Spleen (tissue), 13 donors: ENCODE measurements at places on chromosomes 16 and 17. TPM values are rescaled to one million over a fixed set of nuclear protein-coding genes. Genes with fewer than 3 reads are reported as not detected.

The SLC35G6 gene
- total RNA-seq = not detected

The PRRT2 gene
- total RNA-seq = 1.6 TPM

The XAF1 gene
- total RNA-seq = 69.0 TPM

The OR3A3 gene
- not detected for total RNA-seq

The PPP1R27 gene
- total RNA-seq = not detected

The FNDC8 gene
- total RNA-seq = not detected

The SRP68 gene
- 56.1 TPM for total RNA-seq

The PSMD12 gene
- total RNA-seq = 46.4 TPM

The ZP2 gene
- total RNA-seq = not detected

The CX3CL1 gene
- total RNA-seq = 1.2 TPM

DNA sequence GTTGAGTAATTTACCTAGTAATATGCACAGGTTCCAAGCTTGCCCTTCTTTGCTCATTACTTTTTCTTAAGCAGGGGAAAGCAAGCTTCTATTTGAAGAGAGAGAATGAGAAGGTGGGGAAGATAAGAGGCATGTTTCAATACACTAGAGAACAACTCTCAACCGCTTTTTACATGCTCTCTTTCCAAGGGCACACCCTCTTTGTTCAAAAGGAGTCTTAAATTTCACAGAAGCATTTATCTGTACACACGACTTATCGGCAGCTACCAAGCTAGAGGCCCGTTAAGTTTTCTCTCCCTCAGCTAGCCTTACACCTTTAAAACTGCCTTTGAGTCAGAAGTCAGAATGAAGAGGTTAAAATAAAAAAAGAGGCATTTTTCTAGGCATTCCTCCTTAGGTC is 79.6 kb downstream of the STH start:
- no peak overlapping the region for H3K27ac ChIP-seq
- H3K27me3 ChIP-seq = no peaks in the 10 kb centered on the region
- no peak for DNase-seq
- no peak overlapping the region for H3K4me3 ChIP-seq

DNA sequence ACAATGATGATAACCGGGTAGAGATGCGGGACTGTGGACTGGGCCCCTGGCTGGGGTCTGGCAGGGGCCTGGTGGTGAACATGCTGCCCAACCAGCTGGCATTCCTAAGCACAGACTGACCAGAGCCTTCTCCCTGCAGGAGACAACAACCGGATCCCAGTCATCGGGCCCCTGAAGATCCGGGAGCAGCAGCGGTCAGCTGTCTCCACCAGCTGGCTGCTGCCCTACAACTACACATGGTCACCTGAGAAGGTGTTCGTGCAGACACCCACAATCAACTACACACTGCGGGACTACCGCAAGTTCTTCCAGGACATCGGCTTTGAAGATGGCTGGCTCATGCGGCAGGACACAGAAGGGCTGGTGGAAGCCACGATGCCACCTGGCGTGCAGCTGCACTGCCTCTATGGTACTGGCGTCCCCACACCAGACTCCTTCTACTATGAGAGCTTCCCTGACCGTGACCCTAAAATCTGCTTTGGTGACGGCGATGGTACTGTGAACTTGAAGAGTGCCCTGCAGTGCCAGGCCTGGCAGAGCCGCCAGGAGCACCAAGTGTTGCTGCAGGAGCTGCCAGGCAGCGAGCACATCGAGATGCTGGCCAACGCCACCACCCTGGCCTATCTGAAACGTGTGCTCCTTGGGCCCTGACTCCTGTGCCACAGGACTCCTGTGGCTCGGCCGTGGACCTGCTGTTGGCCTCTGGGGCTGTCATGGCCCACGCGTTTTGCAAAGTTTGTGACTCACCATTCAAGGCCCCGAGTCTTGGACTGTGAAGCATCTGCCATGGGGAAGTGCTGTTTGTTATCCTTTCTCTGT is 5.1 kb upstream of the SLC7A6 start:
- peaks cover 43% of the 10 kb centered on the region for H3K4me1 ChIP-seq
- H3K4me3 ChIP-seq = no peak overlapping the region
- no peak for DNase-seq
- H3K27me3 ChIP-seq = no peaks in the 10 kb centered on the region

GRCh38 chr17:70168044-70168976 is 1.0 kb upstream of the KCNJ2 start:
- peak overlapping the region; percentile 55 for H3K4me3 ChIP-seq
- no peaks in the 10 kb centered on the region for H3K36me3 ChIP-seq

GRCh38 chr17:19707728-19708221 is 8.6 kb downstream of the SLC47A2 start:
- no peaks in the 10 kb centered on the region for H3K27me3 ChIP-seq
- H3K36me3 ChIP-seq = no peaks in the 10 kb centered on the region
- H3K4me1 ChIP-seq = peaks cover 20% of the 10 kb centered on the region
- H3K27ac ChIP-seq = no peak overlapping the region

GRCh38 chr16:3934491-3935181 is 54.1 kb upstream of the CREBBP start:
- H3K4me3 ChIP-seq = no peak overlapping the region
- peaks cover 8% of the 10 kb centered on the region for H3K27me3 ChIP-seq
- H3K27ac ChIP-seq = no peak overlapping the region
- DNase-seq = peak; percentile 16
- peaks cover 13% of the 10 kb centered on the region for H3K4me1 ChIP-seq

GRCh38 chr17:46916211-46916610 is 6.7 kb upstream of the GOSR2 start:
- no peaks in the 10 kb centered on the region for H3K27me3 ChIP-seq
- no peaks in the 10 kb centered on the region for H3K36me3 ChIP-seq
- no peak for DNase-seq

GRCh38 chr17:79192503-79193351 is 118.1 kb downstream of the ENGASE start:
- no peak for DNase-seq
- H3K4me1 ChIP-seq = no peaks in the 10 kb centered on the region
- no peak overlapping the region for H3K27ac ChIP-seq
- no peak overlapping the region for H3K4me3 ChIP-seq
- H3K27me3 ChIP-seq = peaks cover 2% of the 10 kb centered on the region

- no peak overlapping the region for H3K27ac ChIP-seq
- peaks cover 36% of the 10 kb centered on the region for H3K4me1 ChIP-seq
- no peaks in the 10 kb centered on the region for H3K27me3 ChIP-seq
- no peak for DNase-seq
- H3K4me3 ChIP-seq = no peak overlapping the region
- H3K36me3 ChIP-seq = peaks cover 10% of the 10 kb centered on the region
Observed at GRCh38 chr16:21156767-21157467, 1.6 kb upstream of the LDAF1 start.

DNA sequence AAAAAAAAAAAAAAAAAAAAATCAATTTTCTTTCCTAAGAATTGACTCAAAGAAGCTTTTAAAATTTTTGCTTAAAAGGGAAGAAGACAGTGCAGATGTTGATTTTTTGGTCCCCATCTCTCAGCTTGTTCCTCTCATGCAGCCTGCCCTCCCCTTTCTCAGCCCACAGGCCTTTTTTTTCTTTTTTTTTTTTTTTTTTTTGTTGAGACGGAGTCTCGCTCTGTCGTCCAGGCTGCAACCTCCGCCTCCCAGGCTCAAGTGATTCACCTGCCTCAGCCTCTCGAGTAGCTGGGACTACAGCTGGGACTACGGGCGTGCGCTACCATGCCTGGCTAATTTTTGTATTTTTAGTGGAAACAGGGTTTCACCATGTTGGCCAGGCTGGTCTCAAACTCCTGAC is 17.7 kb downstream of the YPEL2 start:
- peaks cover 86% of the 10 kb centered on the region for H3K4me1 ChIP-seq
- no peaks in the 10 kb centered on the region for H3K36me3 ChIP-seq

DNA sequence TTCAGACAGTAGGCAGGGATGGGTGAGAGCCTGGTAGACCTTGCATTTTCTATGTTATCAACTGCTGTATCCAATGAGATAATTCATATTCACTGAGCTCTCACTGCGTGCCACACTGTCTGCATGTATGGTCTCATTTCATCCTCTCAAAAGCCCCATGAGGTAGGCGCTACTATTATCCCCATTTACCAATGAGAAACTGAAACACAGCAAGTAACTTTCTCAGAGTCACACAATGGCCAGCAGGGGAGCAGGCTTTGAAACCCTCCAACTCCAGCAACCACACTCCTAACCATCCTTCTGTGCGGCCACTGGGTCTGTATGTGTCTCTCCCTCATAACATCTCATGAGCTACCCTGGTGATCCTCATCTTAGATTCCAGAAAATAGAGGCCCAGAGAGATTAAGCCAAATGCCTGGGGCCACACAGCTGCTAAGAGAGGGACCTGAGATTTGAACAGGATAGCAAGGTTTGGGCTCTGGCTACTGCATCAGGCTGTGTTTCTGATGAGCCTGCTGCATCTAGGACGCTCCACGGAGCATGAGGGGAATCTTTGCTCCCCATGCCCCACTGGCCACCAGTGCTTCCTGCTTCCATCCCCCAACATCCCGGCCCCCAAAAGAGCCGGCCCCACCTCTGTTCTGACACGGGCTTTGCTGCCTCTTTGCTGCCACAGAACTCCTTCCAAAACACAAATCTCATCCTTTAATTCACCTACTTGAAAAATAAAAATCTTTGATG is 3.2 kb downstream of the CCR7 start:
- peak; percentile 71 for DNase-seq
- H3K27me3 ChIP-seq = no peaks in the 10 kb centered on the region
- peak overlapping the region; percentile 81 for H3K4me3 ChIP-seq
- H3K4me1 ChIP-seq = peaks cover 68% of the 10 kb centered on the region
- peaks cover 25% of the 10 kb centered on the region for H3K36me3 ChIP-seq

DNA sequence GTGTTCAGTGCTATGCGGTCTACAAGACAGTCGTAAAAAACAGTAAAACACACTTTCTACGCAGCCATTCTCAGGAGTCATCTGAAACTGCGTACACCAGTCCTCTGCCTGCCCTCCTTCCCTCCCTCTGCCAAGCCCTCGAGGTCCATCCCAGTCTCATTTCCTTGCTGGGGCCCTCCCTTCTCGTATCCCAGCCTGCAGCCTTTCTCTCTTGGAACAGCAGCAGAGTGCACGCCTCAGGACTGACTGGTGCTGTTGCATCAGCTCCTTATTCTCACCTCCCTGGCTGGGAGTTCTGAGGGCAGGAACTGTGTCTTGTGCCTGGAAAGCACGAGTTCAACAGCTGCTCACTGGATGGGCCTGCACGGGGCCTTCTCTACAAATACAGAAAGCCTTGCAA is 12.5 kb downstream of the FAHD1 start:
- no peaks in the 10 kb centered on the region for H3K36me3 ChIP-seq
- H3K27ac ChIP-seq = no peak overlapping the region
- no peaks in the 10 kb centered on the region for H3K4me1 ChIP-seq
- H3K27me3 ChIP-seq = no peaks in the 10 kb centered on the region
- DNase-seq = no peak

GRCh38 chr17:74008196-74008595 is 195.3 kb upstream of the RPL38 start:
- H3K4me1 ChIP-seq = peaks cover 8% of the 10 kb centered on the region
- peaks cover 74% of the 10 kb centered on the region for H3K27me3 ChIP-seq
- no peak overlapping the region for H3K4me3 ChIP-seq
- H3K36me3 ChIP-seq = no peaks in the 10 kb centered on the region
- no peak overlapping the region for H3K27ac ChIP-seq

DNA sequence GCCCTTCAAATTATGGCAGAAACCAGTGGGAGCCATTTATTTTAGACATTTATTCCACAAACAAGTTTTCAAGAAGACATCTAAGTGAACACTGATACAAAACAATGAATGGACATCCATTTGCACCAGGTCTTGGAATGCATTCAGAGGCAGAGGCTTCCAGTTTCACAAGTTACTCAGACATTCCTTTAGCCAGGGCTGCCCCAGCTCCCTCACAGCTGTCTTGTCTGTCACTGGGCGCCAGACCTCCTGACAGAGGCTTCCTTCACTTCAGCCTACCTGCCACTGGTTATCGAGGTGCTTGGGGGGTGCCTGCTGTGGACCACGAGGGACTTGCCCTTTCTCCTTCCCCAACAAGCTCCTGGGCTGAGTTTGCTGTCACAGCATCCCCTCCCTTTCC is 19.2 kb downstream of the AQP8 start:
- no peak for DNase-seq
- H3K27me3 ChIP-seq = no peaks in the 10 kb centered on the region
- H3K36me3 ChIP-seq = peaks cover 27% of the 10 kb centered on the region
- no peak overlapping the region for H3K4me3 ChIP-seq
- H3K27ac ChIP-seq = no peak overlapping the region

- H3K36me3 ChIP-seq = no peaks in the 10 kb centered on the region
- H3K27me3 ChIP-seq = no peaks in the 10 kb centered on the region
- peak overlapping the region; percentile 92 for H3K27ac ChIP-seq
- peak overlapping the region; percentile 61 for H3K4me3 ChIP-seq
Observed at GRCh38 chr17:68102318-68102758, 66.8 kb downstream of the KPNA2 start.

GRCh38 chr17:63774141-63774968 is at the start of gene DDX42:
TSS of gene DDX42 (plus strand) at chr17:63774170. CDS start at chr17:63787050, 12,880 bp downstream.
- DNase-seq = peak; percentile 96
- peaks cover 85% of the 10 kb centered on the region for H3K4me1 ChIP-seq
- H3K27me3 ChIP-seq = no peaks in the 10 kb centered on the region

- no peak for DNase-seq
- peaks cover 66% of the 10 kb centered on the region for H3K27me3 ChIP-seq
- H3K36me3 ChIP-seq = no peaks in the 10 kb centered on the region
- H3K27ac ChIP-seq = no peak overlapping the region
- H3K4me3 ChIP-seq = no peak overlapping the region
- peaks cover 3% of the 10 kb centered on the region for H3K4me1 ChIP-seq
Observed at GRCh38 chr16:66267292-66268014, 99.0 kb upstream of the CDH5 start.

GRCh38 chr17:34990921-34991365 is 10.6 kb downstream of the LIG3 start:
- no peak for DNase-seq
- H3K27ac ChIP-seq = no peak overlapping the region
- H3K36me3 ChIP-seq = peaks cover 100% of the 10 kb centered on the region
- H3K4me3 ChIP-seq = no peak overlapping the region
- no peaks in the 10 kb centered on the region for H3K27me3 ChIP-seq
- peaks cover 69% of the 10 kb centered on the region for H3K4me1 ChIP-seq

DNA sequence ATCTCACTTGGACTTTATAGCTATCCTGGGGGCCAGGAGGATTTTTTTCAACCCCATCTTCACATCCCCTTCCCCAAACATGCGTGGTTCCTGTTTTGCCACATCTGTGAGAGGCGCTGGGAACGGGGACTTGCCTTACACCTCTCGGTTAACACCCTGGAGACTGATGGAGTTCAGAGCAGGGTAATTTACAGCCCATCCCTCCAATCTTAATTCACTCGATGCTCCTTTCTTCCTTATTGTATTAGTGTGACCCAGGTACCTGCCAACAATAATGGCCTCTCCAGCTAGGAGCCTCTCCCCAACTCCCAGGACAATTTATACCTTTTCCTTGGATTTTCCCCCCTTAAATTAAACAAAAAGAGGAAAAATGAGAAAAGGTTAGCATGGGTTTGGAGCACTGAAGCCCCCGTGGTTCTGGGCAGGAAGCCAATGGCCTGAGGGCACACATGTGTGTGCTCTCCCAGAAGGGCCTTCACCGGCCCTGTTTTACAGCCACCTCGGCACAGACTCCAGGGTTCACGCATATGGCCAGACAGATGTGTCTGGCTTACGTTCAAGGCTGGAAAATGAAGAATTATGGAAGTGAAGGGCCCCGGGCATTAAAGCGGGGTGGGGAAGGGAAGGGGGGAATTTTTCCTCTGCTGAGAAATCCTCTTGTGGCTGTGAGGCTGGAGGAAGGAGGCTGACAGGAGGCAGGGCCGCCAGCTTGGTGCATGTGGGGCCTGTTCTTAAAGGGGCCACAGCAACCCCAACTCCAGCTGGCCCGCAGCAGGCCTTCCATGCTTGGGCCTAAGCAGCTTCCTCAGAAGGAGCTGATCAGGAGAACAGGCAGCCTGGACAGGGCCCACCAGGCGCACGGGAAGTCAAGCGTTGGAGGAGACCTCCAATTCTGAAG is 21.4 kb downstream of the HIC1 start:
- no peak overlapping the region for H3K4me3 ChIP-seq
- H3K4me1 ChIP-seq = peaks cover 31% of the 10 kb centered on the region
- peaks cover 16% of the 10 kb centered on the region for H3K36me3 ChIP-seq
- no peaks in the 10 kb centered on the region for H3K27me3 ChIP-seq
